ENCODE measurements at places on chromosomes 1 and 21.
A peak's percentile ranks its signal among the peaks of the same experiment; 100 is the strongest.

DNA sequence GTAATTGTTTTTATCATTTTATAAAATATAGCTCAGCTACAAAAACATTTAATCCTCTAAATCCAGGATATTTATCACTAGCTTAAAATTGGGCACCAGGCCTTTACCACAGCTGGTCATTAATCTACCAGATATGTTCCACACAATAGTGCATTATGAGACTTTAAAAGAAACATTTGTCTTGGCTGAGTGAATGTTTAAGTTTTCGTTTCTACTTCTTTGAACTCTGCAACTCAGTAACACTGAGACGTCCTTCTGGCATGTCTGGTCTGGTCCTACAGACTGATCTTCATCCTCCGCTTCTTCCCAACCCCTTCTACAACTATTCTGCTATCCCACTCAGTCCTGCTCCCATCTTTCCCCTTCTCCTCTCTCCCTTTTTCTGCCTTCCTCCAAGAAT is 296.2 kb downstream of the NEGR1 start:
- H3K27ac ChIP-seq, result no peak overlapping the region
- H3K4me1 ChIP-seq, result no peaks in the 10 kb centered on the region
- DNase-seq, result no peak
- H3K4me3 ChIP-seq, result no peak overlapping the region

DNA sequence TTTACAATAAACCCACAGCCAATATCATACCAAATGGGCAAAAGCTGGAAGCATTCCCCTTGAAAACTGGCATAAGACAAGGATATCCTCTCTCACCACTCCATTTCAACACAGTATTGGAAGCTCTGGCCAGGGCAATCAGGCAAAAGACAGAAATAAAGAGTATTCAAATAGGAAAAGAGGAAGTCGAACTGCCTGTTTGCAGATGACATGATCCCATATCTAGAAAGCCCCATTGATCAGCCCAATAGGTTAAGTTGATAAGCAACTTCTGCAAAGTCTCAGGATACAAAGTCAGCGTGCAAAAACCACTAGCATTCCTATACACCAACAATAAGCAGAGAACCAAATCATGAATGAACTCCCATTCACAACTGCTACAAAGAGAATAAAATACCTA is 235.5 kb downstream of the DPYD start:
- H3K36me3 ChIP-seq, result peaks cover 32% of the 10 kb centered on the region
- no peak overlapping the region for H3K4me3 ChIP-seq
- H3K4me1 ChIP-seq, result no peaks in the 10 kb centered on the region
- no peak overlapping the region for H3K27ac ChIP-seq
- no peaks in the 10 kb centered on the region for H3K27me3 ChIP-seq
- no peak for DNase-seq

DNA sequence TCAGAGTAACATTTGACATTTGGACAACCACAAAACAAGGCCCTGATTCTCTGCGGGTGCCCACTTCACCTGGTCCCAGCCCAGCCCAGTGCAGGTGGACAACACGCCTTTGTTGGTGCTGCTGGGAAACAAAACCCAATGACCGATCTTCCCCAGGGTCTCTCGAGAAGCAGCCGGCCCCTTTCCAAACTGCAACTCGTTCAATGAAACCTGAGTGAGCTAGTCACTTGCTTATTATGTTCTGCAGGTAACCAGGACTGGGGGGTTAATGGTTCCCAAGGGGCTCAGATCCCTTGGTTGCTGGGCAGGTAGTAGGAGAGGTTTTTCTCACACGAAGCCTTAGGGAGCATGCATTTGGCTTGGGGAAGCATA is 42.9 kb downstream of the ABCG1 start:
- no peak overlapping the region for H3K4me3 ChIP-seq
- no peaks in the 10 kb centered on the region for H3K27me3 ChIP-seq
- no peak for DNase-seq
- no peaks in the 10 kb centered on the region for H3K36me3 ChIP-seq
- no peak overlapping the region for H3K27ac ChIP-seq

DNA sequence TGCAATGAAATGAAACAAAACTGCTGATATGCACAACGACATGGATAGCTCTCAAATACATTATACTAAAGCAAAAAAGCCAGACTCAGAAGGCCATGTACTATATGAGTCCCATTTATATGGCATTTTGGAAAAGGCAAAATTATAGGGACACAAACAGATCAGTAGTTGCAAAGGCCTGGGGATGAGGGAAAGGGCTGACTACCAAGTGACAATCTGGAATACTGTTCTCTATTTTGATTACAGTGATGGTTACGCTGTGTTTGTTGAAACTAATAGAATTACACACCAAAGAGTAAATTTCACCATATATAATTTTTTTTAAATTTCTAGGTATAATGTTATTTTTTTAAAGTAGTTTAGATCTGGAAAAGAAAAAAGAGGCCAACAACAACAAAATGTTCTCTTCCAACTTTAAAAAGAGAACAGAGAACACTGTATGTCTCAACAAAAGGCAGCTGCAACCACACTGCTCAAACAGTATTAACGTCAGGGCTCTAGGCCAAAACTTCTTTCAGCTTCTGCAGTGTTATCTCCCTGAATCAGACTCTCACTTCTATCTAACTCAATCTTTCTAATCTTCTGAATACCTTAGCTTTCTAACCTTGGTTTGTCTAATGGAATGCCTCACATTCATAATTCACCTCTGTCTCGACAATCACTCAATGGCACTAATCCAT is 75.8 kb downstream of the FOXJ3 start:
- peaks cover 19% of the 10 kb centered on the region for H3K36me3 ChIP-seq
- peaks cover 41% of the 10 kb centered on the region for H3K4me1 ChIP-seq
- no peak overlapping the region for H3K4me3 ChIP-seq
- DNase-seq, result no peak
- H3K27ac ChIP-seq, result no peak overlapping the region

GRCh38 chr1:29077155-29077554 is 46.5 kb downstream of the TMEM200B start:
- H3K27me3 ChIP-seq, result no peaks in the 10 kb centered on the region
- peaks cover 8% of the 10 kb centered on the region for H3K4me1 ChIP-seq
- H3K4me3 ChIP-seq, result no peak overlapping the region
- no peak for DNase-seq

DNA sequence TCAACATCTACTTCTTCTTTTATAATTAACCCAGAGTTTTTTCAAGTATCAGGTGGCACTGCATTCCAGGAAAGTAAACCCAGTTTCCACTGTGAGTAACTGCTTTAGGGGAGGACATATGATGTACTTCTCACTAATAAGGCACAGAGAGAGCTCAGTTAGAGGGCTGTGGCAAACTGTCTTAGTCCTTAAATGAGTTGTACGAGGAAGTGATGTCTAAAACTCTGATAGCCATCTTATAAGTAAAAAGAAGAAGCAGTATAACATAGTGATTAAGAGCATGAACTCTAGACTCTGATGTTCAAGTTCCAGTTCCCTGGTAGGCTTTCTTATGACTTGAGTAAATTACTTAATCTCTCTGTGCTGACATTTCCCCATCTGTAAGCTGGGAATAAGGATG is 58.7 kb upstream of the PTGS2 start:
- no peak overlapping the region for H3K4me3 ChIP-seq
- H3K4me1 ChIP-seq, result peaks cover 21% of the 10 kb centered on the region
- peak; percentile 10 for DNase-seq
- no peaks in the 10 kb centered on the region for H3K36me3 ChIP-seq
- H3K27ac ChIP-seq, result peak overlapping the region; percentile 26
- peaks cover 2% of the 10 kb centered on the region for H3K27me3 ChIP-seq

GRCh38 chr1:234782791-234783190 is 172.8 kb upstream of the IRF2BP2 start:
- H3K36me3 ChIP-seq, result no peaks in the 10 kb centered on the region
- H3K4me1 ChIP-seq, result no peaks in the 10 kb centered on the region
- H3K27ac ChIP-seq, result no peak overlapping the region
- no peak overlapping the region for H3K4me3 ChIP-seq

DNA sequence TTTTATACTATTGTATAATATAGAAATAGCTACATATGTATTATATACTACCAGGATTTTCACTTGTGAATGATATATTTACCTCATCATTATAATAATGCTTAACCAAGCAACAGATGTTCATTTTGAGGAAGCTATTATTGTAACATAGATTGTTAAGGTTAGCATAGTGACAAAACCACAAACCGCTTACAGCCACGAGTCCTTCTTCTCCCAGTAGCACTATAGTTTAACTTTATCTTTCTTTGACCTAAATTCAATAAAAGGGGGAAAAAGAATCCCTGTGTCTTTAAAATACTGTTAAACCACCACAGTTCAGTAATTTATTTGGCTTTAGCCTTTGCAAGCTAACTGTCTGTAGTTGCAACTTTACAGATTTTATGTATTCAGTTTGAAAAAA is 1039.4 kb upstream of the B3GALT2 start:
- H3K36me3 ChIP-seq, result no peaks in the 10 kb centered on the region
- H3K4me1 ChIP-seq, result peaks cover 20% of the 10 kb centered on the region
- H3K4me3 ChIP-seq, result no peak overlapping the region
- DNase-seq, result no peak
- H3K27me3 ChIP-seq, result no peaks in the 10 kb centered on the region

- DNase-seq, result no peak
- H3K4me3 ChIP-seq, result no peak overlapping the region
- no peak overlapping the region for H3K27ac ChIP-seq
- no peaks in the 10 kb centered on the region for H3K4me1 ChIP-seq
- H3K27me3 ChIP-seq, result no peaks in the 10 kb centered on the region
Measured at GRCh38 chr1:62306065-62306464, 13.2 kb downstream of the KANK4 start.

- no peaks in the 10 kb centered on the region for H3K36me3 ChIP-seq
- DNase-seq, result no peak
- peaks cover 9% of the 10 kb centered on the region for H3K27me3 ChIP-seq
- no peak overlapping the region for H3K4me3 ChIP-seq
Measured at GRCh38 chr1:55298167-55298894, 83.2 kb upstream of the USP24 start.

- peaks cover 9% of the 10 kb centered on the region for H3K27me3 ChIP-seq
- no peak within 1 kb of the TSS for H3K27ac ChIP-seq
- no peaks in the 10 kb centered on the region for H3K36me3 ChIP-seq
- H3K4me3 ChIP-seq, result no peak within 1 kb of the TSS
- no peak for DNase-seq
- no peaks in the 10 kb centered on the region for H3K4me1 ChIP-seq
Measured at GRCh38 chr1:201126832-201127754, at the start of gene ASCL5. TSS of gene ASCL5 (minus strand) at chr1:201127184. CDS start at chr1:201115372, 11,812 bp downstream.

GRCh38 chr1:239944666-239945065 is 147.0 kb upstream of the FMN2 start:
- no peak overlapping the region for H3K27ac ChIP-seq
- peaks cover 2% of the 10 kb centered on the region for H3K36me3 ChIP-seq
- peaks cover 2% of the 10 kb centered on the region for H3K27me3 ChIP-seq
- no peaks in the 10 kb centered on the region for H3K4me1 ChIP-seq
- no peak overlapping the region for H3K4me3 ChIP-seq
- DNase-seq, result no peak

DNA sequence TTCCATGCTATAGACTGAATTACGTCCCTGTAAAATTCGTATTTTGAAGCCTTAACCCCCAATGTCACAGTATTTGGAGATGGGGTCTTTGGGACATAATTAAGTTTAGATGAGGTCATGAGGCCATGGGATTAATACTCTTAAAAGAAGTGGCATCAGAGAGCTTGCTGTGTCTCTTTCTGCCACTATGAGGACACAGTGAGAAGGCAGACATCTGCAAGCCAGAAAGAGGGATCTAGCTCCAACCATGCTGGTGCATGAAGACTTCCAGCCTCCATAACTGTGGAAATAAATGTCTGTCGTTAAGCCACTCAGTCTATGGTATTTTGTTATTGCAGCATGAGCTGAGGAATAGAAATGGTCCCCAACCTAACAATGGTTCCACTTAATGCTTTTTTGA is 99.0 kb downstream of the LTN1 start:
- peaks cover 4% of the 10 kb centered on the region for H3K27me3 ChIP-seq
- no peak overlapping the region for H3K4me3 ChIP-seq
- H3K36me3 ChIP-seq, result no peaks in the 10 kb centered on the region
- no peak overlapping the region for H3K27ac ChIP-seq
- no peaks in the 10 kb centered on the region for H3K4me1 ChIP-seq

DNA sequence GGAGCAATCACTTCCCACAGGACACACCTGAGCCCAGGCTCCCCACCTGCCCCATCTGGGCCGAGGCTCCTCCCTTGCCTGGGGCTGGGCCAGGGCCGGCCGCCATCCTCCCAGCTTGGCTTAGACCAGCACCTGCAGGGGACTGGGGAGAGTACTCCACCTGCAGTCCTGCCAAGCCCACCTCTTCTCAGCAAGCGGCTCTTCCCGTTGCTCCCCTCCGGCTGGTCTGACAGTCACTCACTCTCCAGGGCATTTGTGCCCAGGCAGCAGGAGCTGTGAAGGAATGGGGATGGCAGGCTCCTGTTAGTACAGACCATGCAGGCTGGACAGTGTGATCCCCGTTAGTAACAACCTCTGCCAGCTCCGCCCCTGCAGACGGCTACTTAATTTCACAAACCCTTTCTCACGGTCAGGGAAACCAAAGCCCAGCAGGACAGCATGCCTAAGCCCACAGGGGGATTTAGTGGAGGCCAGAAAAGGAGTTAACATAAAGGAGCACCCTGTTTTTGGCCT is at the start of gene FYB2:
Gene FYB2, minus strand, starts transcription at position 18 of the 513 bp plus-strand sequence. CDS start 114 bp downstream, outside the sequence.
- no peaks in the 10 kb centered on the region for H3K4me1 ChIP-seq
- no peak for DNase-seq
- no peaks in the 10 kb centered on the region for H3K36me3 ChIP-seq
- H3K4me3 ChIP-seq, result no peak within 1 kb of the TSS
- H3K27me3 ChIP-seq, result peaks cover 8% of the 10 kb centered on the region

DNA sequence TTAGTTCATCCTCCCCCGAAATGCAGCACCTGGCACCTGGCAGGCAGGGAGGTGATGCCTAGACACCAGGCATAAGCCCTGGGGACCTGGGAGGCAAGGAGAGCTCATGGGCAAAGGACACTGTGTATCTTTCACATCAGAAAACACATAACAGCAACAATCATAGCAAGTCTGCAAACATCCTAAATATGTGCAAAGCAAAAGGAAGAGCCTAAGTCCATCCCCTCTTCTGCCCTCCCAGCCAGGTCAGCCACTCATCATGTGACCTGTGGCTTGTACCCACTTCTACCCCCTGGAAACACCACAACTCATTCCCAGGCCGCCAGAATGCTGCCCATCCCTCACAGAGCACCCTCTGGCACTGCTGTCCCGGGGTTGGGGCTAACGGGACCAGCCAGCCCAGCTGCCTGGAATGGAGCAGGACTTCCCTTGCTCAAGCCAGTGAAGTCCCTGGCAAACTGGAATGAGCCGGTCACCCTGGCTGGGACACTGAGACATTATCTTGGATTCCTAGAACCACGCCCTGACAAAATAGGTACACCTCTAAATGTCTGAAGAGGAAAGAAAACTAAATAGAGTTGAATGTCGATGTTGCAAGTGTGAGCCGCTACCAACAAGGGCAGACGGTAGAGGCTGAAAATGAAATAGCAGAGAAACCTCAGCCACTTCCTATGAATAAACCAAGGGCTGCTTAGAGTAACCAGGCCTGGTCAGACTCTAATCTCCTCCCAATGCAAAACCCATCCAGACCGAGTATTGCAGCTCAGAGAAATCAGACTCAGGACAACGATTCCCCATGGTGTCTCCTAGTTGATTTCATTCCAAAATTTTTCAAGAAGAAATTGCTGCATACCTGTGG is 29.4 kb downstream of the TMPRSS2 start:
- peaks cover 11% of the 10 kb centered on the region for H3K27me3 ChIP-seq
- no peak for DNase-seq
- no peaks in the 10 kb centered on the region for H3K4me1 ChIP-seq
- H3K27ac ChIP-seq, result no peak overlapping the region

Measured in activated CD4-positive, alpha-beta memory T cell treated with anti-CD3 and anti-CD28 coated beads for 36 hours (primary cell).